ENCODE measurements at places on chromosomes 4 and X.

GRCh38 chr4:170589597-170590191 lies 499.9 kb upstream of the AADAT start:
- DNase-seq, result no peak

DNA sequence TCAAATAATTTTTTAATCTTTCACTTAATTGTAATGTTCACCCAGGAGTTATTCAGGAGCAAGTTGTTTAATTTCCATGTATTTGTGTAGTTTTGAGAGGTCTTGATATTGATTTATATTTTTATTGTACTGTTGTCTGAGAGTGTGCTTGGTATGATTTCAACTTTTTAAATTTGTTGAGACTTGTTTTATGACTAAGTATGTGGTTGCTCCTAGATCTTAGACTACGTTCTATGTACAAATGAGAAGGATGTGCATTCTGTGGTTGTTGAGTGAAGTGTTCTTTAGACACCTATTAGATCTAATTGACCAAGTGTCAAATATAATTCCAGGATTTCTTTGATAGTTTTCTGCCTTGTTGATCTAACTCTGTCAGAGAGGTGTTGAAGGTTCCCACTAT lies 353.3 kb upstream of the GNPDA2 start:
- no peak for DNase-seq

GRCh38 chr4:166366012-166366411 lies 493.0 kb downstream of the TLL1 start:
- no peak for DNase-seq

GRCh38 chr4:161540265-161540664 lies 623.5 kb downstream of the FSTL5 start:
- no peak for DNase-seq

DNA sequence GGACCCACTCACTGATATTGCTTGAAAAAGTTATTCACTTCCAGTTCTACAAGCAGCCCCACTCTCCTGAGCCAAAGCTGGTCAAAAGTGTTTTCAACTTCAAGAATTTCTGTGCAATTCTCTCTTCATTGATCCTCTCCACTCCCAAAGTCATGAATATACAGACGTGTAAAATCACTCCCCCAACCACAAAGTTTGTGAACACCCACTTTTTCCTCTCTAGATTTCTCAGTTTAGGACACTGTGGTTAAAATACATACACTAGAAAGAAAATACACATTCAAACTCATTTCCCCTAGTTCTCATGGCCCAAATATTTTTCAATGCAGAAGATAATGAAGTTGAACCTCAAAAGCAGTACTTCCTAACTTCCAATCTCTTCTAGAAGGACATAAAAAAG lies 116.3 kb downstream of the MSN start:
- no peak for DNase-seq

GRCh38 chr4:180610324-180610723 lies 1632.9 kb upstream of the TENM3 start:
- no peak for DNase-seq

DNA sequence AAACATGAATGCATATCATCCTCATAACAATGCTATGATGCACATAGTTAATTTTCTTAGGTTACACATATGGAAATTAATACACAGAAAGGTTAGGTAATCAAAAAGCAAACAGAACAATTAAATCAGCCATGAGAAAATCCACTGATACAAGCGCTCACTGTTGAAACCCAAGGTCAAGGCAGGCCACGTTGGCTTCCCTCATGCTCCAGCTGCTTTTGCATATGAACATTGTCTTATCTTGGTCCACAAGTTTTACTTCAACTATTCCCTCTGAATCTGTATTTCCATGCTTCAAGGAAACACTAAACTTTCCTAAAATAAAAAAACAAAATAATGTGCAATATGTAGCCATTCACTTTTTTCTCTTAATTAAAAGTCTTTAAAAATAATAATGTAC lies 34.5 kb upstream of the PLA2G12A start:
- no peak for DNase-seq

GRCh38 chr4:24664956-24665355 lies 80.6 kb upstream of the DHX15 start:
- no peak for DNase-seq

DNA sequence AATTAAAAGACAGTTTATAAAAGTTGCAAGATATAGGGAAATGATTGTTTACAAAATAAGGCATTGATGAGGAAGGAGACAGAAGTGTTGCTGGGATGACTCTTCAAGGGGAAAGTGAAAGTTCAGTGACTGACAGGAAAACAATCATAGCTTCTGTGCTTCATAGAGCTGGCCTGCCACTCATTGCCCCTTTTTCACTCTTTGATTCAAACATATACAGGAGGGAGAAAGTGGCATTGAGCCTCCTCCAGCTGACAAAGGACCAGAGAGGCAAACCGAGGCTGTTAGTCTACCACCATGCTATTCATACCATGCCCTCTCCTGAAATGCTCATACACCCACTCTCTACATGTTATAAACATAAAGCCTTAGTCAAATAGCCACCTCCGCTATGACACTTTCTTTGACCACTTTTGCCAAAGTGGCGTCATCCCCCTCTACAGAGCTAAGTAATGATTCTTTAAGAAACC lies 79.2 kb upstream of the ATOH1 start:
- no peak for DNase-seq

GRCh38 chrX:75603833-75604232 lies 81.0 kb upstream of the ZDHHC15 start:
- no peak for DNase-seq

DNA sequence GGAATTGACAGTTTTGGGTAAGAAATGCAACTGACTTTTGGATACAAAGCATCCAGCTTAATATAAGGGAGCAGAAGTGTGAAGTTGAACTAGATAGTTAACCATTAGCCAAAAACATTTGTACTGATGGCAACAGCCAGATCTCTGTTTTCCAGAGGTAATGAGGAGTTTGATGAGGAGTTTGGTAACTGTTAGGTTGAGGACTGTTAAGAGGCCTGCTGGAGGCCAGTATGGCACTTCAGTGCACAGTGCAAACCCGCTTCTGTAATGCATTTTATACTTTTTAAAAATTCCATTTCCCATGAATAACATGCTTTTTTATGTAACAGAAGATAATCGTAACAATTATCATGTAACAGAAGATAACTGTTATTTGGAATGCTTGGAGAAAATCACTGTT lies 30.0 kb downstream of the CDKL5 start:
- DNase-seq, result no peak

- DNase-seq, result no peak
These were observed 35.2 kb downstream of the DTHD1 start for GRCh38 chr4:36316607-36317006.

- no peak for DNase-seq
These were observed 298.1 kb downstream of the ANKRD50 start for GRCh38 chr4:124414276-124415040.

DNA sequence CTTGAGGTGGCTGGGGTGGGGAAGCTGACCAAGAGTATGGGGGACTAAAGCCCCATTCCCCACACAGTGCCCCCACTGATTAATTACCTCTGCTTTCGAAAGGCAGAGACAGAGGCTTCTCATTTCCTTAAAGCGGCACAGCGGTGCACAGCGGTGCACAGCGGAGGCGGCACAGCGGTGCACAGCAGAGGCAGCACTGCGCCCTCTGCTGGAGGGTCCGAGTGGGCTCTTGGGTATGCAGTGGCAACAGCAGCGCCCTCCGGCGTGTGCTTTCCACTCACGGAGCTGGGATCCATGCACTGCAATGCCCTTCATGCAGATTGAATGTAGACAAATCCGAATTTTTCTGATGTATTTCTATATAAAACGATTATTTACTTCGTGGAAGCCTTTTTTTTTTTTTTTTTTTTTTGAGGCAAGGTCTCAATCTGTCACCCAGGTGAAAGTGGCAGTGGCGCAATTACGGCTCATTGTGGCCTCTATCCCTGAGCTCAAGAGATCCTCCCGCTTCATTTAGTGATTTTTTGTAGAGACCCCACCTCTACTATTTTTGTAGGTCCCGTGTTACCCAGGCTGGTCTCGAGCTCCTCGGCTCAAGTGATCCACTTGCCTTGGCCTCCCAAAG lies 19.7 kb upstream of the PRPS2 start:
- no peak for DNase-seq

GRCh38 chr4:78565971-78566372 lies 14.4 kb downstream of the ANXA3 start:
- no peak for DNase-seq

DNA sequence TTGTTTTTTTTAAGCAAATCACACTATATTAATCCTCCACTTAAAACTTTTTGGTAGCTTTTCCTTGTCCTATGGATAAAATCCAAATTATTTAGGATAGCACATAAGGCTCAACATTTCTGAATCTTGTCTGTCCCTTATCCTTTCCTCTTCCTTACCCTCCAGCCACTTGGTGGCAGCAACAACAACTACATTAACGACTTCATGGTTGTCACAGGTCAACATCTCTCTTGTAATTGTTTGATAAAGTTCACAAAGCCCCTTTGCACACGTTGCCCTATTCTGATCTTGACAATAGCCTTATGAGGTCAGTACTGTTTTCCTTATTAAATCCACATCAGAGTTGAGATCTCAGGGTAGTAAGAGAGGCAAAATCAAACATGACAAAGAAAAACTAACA lies 269.0 kb upstream of the PABPC4L start:
- no peak for DNase-seq

GRCh38 chrX:151515237-151515636 lies 48.2 kb upstream of the PASD1 start:
- DNase-seq, result no peak

DNA sequence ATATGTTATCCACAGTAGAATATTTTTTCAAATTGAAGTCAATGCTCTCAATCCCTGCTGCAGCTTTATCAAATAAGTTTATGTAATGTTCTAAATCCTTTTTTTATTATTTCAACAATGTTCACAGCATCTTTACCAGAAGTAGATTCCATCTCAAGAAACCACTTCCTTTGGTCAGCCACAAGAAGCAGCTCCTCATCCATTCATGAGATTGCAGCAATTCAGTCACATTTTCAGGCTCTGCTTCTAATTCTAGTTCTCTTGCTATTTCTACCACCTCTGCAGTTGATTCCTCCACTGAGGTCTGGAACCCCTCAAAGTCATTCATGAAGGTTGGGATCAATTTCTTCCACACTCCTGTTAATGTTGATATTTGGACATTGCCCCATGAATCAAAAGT lies 2301.3 kb upstream of the TENM3 start:
- DNase-seq, result no peak

GRCh38 chrX:100647739-100648138 lies 3.7 kb downstream of the SRPX2 start:
- DNase-seq, result no peak

GRCh38 chrX:121876305-121876704 lies 828.9 kb downstream of the GLUD2 start:
- DNase-seq, result no peak

- DNase-seq, result no peak
These were observed 16.4 kb upstream of the PRSS48 start for GRCh38 chr4:151260526-151260925.

DNA sequence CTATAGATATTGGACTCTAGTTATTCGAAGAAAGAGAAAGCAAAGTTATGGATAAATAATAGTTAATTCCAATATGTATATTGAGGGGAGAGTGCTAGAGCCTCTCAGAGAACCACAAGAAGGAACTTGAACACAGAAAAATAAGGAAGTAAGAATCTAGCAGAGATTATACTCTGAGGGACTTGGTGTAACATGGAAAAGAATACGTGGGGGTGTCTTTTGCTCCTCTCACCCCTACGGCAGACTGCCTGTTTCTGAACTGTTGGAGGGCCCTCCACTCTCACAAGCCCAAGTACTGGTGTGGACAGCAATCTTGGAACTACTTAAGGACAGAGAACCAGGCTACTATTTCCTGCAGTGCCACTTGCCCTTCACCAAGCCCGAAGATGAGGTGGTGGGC lies 1174.4 kb upstream of the PCDH10 start:
- DNase-seq, result no peak

GRCh38 chr4:6463311-6464289 lies 8.8 kb downstream of the PPP2R2C start:
- DNase-seq, result no peak

DNA sequence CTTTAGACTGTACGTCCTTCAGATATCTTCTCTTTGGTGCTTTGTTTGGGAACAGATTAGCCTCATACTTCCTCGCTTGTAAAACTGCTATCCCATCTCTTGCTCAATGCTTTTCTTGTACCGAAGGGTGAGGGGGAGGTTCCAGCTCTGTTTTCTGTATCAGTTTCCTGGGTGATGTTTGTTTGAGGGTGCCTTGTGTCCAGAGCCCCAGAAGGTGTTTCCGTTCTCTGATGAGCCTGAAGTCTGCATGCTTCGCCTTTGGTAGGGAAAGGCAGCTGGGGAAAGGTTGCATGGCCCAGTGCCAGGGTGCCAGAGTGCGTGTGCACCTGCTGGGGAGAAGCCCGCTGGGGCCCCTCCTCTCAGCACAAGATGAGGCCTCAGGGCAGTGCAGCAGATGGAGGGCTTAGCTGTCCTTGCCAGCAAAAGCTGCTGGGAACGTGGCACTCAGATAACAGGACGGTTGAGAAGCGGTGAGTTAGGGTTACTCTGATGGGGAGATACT lies 73.7 kb downstream of the TBL1X start:
- no peak for DNase-seq

GRCh38 chrX:115650449-115650848 lies 89.5 kb downstream of the PLS3 start:
- no peak for DNase-seq

DNA sequence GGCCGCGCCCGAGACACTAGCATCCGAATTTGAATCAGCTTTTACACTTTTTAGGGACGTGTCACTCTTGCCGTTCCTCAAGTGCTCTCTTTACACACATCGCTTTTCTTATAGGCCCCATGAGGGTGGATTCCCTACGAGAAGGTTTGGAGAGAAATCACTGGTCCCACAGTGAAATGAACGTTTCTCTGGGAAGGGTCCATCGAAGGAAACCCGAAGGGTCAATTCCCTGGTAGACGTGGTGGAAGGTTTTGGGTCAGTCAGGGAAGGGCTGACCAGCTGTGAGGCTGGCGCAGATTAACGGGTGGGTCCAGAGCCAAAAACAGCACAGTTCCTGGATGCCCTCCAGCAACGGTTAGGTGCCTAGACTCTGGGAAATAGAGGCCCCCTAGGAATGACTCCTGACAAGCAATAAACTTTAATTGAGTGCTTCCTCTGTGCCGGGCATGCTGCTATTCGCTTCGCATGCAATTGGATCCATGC lies 35.9 kb downstream of the ETDC start:
- no peak for DNase-seq

DNA sequence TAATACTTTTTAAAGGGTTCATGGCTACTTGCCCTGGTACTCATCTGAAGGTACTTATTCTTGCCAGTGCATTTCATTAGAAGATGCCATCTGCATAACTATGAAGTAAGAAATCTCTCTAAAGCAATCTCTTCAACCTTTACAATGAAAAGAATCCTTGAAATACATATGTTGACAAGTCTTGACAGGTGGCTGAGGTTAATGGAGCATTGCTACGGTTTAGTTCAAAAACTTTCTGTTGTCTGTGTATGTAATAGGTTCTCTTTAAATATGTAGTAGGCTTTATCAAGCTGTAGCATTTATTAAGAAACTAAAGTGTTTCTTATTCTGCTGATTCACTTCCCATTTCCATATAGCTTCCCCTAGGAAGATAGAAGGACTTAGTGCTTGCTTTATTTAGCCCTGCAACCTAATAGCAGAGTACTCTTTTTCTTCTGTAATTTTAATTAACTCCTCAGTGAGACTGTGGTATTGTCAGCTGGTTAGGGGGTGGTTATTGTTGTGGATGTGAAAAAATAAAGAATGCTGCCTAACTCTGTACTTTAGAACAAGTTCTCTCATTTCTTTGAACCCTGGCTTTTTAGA lies 39.3 kb downstream of the SLAIN2 start:
- DNase-seq, result no peak

Data from anterior cingulate cortex (tissue), 58 donors.